ENCODE measurements at places on chromosomes 4 and X.
A peak's percentile ranks its signal among the peaks of the same experiment; 100 is the strongest.

- no peak for DNase-seq
Measured at GRCh38 chr4:25797136-25797535, 65.7 kb downstream of the SEL1L3 start.

- no peak for DNase-seq
Measured at GRCh38 chrX:53269536-53270107, 11.8 kb downstream of the IQSEC2 start.

DNA sequence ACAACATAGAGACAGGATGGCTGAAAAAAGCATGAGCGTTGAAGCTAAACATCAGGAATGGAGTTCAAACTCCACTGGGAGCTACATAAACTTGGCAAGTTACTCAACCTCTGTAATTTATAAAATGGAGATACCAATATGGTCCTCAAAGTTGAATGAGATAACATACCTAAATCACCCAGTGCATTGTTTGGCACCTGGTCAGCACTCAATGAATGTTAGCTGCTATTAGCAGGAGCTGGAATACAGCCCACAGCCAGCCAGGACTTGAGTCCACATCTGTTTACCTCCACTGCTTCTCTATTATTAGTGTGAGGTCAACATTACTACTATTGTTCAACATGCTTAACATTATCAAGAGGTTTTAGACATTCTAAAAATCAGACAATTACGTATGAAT is 97.9 kb downstream of the NR3C2 start:
- DNase-seq = no peak

DNA sequence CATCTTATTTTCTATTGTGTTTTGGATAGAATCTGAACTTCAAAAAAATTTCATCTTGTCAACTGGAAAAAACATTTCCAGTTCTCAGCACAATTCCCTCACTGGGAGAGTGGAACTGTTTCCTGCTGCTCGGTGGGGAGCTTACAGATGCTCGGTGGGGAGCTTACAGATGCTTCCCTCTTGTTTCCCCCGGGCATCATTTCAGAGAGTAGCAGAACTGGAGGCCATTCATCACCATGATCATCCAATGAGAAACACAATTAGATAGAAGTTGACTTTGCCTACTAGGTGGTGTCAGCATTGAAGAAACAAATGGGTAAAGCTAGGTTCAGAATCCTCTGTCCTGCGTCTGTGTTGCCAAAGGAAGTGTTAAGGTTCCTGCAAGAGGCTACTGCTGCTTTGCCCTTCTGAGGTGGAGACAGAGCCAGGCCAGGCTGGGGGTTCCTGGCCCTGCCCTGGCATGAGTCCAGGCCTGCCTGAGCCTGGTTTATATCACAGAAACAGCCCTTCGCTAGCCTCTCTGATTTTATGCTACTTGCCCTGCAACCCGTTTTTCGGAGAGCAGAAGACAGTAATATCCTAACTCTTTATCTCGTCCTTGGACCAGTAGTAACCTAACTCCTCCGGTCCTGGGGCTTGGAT is 70.6 kb downstream of the TAPT1 start:
- DNase-seq = no peak

DNA sequence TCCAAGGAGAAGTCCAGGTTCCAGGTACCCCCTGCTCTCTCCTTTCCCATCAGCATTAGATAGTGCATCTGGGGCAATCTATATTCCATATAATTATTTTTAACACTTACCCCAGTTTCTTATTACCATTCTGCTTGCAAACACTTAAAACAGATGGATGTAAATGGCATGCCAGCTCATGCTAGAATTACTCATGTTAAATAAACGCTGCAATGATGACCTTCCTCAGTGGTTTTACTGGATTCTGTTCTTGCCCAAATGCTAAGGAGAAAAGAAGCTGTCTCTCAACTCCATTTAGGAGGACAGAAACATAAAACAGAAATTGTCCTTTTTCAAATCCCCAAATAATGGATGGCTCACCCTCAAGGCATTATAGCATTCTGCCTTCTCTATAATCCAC is 161.1 kb downstream of the NLGN4X start:
- DNase-seq = no peak

- no peak for DNase-seq
Measured at GRCh38 chr4:128337863-128338262, 50.2 kb upstream of the PGRMC2 start.

DNA sequence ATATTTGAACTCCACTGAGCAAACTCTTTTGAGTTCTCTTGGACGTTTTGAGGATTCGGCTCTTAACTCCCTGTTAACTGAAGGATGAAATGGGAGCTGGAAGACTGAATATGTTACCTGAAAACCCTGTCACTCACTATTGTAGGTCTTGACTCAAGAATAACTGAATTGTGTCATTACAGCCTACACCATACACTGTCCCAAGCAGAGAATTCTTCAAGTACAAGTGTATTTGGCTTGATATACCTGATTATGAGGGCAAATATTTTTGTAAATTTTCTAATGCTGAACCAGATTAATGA is 276.1 kb downstream of the CFAP299 start:
- DNase-seq = no peak

- DNase-seq = no peak
Measured at GRCh38 chr4:24843096-24843495, 47.7 kb downstream of the SOD3 start.

DNA sequence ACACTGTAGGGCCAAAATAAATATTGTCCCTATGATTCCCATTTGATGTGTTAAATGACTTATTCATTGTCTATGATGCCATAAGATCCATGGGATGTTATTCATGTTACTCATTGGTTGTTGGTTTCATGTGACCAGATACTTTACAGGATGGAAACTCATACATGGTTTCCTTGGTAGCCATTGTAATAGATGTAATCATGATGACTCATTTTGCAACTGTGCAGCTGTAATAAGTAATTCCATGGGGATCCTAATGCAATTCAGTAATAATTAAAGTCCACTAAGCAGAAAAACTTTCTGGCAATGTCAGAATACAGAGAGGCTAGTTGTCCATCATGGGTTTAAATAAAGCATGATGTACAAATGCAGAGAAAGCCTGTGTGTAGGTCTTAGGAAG is 389.7 kb upstream of the NR3C2 start:
- no peak for DNase-seq

DNA sequence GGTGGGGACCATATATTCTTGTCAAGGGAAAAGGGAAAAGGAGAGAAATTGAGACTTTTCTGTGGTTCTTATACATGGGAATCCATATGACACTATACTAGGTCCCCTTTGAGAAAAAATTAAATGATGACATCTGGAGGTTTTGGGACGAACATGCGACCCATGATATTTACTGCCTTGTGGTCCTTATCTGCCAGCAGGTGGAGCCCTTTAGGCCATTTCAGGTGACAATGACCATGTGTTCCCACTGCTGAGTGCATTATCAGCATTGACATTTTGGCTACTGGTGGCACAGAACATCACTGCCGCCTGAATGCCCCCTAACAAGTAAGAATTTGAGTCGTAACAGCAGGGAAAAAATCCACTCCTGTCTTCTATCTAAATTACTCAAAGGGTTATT is 843.4 kb downstream of the FSTL5 start:
- peak; percentile 11 for DNase-seq

GRCh38 chr4:1802720-1803522 is 9.8 kb downstream of the FGFR3 start:
- DNase-seq = no peak

DNA sequence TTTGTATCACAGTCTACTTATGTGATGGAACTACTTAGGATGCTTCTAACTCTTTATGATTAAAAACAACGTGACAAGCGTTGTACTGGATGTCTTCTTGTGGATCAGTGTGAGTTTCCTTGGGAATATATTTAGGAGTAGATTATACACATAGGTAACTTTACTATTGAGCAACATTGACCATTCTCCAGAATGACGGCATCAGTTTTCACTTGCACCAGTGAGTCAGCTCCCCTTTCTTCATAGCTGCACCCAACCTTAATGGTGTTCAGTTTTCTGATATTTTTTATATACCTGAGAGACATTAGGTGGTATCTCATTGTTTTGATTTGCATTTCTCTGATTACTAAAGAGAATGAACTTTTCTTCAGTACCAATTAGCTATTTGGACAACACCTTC is 343.9 kb downstream of the ADGRL3 start:
- no peak for DNase-seq

DNA sequence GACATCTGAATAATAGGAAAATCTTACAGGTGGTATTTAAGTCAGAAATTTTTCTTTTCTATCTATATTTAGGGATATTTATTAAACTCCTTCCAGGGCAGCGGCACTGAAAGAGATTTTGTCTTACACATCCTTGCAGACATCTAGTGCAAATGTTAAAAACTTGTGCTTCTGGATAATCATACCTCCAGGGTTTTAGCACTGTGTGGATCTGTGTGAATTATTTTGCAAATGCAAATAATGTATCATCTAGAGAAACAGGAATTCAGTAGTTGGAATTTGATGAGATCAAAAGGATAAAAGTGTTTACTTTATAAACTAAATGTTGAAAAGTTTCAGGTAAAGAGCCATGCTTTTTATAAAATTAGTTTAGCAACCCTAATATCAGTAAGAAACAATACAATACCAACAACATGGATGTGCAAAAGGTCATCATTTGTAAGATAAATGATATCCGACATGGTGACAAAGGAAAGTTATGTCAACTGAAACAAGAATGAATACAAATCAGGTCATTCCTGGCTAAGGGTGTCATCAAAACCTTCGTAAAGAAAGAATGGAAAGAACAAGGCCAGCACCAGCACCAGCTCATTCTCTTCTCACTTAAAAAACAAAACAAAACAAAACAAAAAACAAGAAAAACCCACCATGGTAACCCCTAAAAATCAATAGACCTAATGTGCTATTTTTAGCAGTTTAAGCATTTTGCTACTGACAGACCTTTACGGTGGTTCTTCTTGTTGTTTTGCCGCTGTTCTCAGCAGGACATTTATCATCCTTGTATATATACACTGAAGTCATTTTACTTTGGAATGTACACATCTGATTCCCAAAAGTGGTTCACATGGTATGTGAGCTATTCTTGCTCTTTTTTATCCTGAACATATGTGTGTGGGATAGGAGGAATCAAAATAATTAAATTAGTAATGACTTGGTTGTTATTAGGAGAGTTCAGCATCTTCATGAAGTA is 219.7 kb upstream of the NDST3 start:
- no peak for DNase-seq

- no peak for DNase-seq
Measured at GRCh38 chrX:78769946-78770345, 22.4 kb downstream of the LPAR4 start.

GRCh38 chr4:168830777-168831512 is 179.1 kb downstream of the CBR4 start:
- no peak for DNase-seq

- no peak for DNase-seq
Measured at GRCh38 chr4:22190855-22191254, 242.3 kb upstream of the KCNIP4 start.

GRCh38 chr4:1285790-1286553 is 3.7 kb upstream of the MAEA start:
- DNase-seq = no peak

DNA sequence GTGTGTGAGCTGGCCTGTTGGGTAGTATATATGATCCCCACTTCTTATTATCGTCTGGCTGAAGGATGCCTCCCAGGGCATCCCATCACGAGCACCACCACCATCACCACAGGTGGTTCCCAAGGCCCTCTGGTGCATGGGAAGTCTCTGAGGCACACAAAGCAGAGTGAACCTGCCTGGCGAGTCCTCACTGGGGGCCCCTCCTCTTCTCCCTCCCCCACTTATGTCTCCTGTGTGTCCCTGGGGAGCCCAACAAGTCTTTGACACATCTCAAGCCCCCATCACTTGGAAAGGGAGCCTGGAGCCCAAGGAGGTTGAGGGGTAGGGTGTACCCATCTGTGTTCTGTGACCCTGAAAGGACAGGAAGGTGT is 45.5 kb upstream of the NKX1-1 start:
- DNase-seq = no peak

DNA sequence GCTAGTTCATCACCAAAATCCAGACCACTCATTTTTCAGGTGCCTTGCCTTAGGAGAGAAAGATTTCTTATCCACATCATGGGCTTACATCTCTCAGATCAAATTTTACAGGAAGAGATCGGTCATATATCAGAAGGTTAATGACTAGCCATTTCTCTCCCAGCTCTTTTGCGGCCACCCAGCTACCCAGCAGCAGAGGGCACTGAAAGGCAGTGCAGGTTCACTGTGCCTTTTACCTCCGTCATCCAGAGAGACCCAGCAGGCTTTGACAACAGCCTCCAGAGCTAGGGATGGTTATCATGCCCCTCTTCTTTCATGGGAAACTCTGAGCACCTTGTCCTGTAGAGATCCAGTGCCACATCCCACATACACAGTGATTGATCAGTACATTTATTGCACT is 384.8 kb downstream of the AFF2 start:
- DNase-seq = no peak

DNA sequence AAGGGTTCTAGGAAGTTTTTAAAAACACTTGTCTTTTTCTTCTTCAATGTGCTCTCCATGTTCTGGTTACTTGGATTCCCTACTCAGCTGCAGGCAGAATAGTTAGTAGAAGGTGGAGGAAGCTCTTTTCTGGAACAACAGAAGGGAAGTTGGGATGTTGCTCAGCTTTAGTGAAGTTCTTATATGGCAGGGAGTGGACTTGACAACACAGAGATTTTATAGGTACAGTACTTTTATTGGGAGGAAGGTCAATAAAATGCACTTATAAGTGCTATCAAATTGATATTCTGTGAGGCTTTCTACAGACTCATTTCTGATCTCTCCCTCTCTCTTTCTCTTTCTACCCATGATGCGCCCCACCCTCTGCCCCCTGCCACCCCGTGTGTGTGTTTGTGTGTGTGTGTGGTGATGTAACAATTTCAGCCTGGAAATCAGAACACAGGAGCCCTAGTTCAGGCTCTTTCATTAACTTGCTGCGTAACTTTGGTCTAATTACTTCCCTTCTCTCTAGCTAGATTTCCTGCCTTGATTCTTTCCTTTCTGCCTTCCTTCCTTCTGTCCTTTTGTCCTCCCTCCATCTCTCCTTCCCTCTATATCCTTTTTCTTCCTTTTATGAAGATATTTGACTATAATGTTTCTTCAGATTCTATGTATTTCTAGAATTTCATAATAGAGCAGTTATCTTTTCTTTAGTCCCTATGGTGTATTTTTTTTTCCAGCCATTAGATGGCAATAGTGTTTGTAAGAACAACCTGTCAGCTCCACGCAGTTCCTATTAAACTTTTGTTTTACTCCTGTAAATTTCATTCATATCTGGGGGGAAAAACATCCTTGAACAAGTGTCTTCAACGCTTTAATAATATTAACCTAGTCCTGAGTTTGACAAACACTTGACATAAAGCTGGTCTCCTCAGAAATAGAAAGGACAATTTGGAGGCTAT is 37.1 kb downstream of the HEPH start:
- peak; percentile 13 for DNase-seq

- DNase-seq = no peak
Measured at GRCh38 chr4:104351706-104352105, 143.0 kb downstream of the CXXC4 start.

DNA sequence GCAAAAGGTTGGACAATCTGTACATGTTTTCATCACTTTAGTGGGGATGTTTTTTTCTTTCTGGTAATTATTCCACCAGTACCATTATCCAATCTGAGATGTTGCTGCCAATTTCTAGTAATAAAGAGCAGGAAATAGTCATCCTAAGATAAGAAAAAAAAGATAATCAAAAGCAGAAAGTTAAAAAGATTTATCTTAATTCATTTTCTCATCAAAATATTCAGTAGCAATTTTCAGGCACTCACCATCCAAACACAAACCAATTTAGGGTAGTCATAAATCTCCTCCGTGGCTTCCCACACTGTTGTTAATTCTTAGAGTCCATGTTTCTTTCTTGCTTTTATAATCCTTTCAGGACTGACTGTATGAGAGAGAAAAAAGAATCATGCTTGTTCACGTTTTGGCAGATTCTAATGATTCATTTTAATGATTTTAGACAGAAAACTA is 263.7 kb upstream of the UGT8 start:
- DNase-seq = no peak

Measured in GM13976 (cell line).